Dermis microvascular lymphatic vessel endothelial cell (primary cell): ENCODE measurements at places on chromosomes 2 and 18. TPM values are rescaled to one million over a fixed set of nuclear protein-coding genes. Genes with fewer than 3 reads are reported as not detected.

The ZNG1B gene
- total RNA-seq = 18.0 and 19.4 TPM in 2 replicates

GRCh38 chr2:58089081-58089480 is 42.5 kb downstream of the VRK2 start:
- DNase-seq = no peak

DNA sequence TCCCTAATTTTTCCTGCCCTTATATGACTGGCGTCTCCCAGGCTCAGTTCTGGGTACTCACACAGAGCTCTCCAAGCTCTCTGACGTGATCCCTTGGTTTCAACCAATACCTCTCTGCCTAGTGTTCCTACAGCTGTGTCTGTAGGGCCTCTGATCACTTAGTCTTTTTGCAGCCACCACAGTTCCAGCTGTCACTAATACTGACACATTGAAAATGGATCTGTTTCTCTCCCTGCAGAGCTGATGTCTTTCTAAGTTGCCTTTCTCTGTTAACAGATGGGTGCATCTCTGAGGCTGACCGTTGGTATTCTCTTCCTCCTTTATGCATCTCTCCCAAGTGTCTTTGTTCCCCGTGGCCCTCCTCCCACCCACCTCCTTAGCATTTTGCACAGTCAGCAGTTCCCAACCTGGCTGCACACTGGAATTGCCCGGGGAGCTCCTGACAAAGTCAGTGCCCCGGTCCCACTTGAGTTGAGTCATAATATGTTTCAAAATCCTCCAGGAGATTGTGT is 62.5 kb downstream of the CERS6 start:
- no peak for DNase-seq

The HOXD13 gene
- under 0.01 TPM in 1 of 2 replicates, not detected in the other for total RNA-seq

The SLC9A2 gene
- not detected in 2 replicates for total RNA-seq

GRCh38 chr2:40102447-40102846 is 323.4 kb upstream of the THUMPD2 start:
- DNase-seq = no peak
